ENCODE measurements at places on chromosomes 16 and 17.

DNA sequence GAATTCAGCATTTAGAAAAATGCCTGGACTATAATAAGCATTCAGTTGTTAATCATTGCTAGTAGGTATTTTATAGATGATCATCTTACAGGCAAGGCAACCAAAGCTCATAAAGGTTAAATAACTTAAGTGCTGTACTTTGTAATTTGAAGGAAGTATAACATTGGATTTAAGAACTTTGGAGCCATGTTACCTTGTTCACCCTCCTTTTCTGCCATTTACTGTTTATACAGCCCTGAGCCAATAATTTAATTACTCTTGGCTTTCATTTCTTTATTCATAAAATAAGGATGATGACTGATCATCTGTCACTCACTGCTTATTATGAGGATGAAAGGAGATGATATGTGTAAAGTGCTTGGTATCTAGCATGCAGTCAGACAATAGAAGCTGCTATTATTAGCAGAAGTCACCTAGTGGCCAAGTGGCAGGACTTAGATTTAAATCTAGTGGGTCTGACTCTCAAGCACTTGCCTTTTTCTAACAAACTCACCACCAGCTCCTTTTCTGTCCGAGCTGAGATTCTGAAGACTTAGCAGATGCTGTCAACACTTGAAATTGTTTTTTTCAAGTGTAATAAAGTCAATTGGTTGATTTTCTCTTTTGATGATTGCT, 18.3 kb upstream of the DDX52 start:
- DNase-seq: no peak

GRCh38 chr17:75950855-75951554, 10.2 kb upstream of the FBF1 start:
- DNase-seq: no peak

- DNase-seq: no peak
Measured at GRCh38 chr17:48219617-48220016, 112.1 kb downstream of the SNX11 start.

DNA sequence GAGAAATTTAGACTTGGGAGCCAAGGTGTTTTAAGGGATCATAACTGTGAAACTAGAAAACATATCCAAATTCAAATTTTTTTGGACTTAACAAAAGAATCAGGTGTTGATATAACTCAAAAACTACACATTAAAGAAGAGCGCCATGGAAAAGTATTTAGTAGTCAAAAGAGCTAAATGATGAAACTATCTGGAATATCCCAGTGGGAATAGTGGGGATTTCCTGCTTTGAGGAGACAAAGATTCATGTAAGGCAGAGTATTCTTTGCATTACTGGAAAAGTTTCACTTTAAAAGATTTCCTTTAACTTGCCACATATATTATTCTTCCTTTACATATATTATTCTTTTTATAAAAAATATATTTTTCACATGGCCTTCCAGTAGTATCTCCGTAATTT, 40.3 kb upstream of the VPS4A start:
- no peak for DNase-seq

DNA sequence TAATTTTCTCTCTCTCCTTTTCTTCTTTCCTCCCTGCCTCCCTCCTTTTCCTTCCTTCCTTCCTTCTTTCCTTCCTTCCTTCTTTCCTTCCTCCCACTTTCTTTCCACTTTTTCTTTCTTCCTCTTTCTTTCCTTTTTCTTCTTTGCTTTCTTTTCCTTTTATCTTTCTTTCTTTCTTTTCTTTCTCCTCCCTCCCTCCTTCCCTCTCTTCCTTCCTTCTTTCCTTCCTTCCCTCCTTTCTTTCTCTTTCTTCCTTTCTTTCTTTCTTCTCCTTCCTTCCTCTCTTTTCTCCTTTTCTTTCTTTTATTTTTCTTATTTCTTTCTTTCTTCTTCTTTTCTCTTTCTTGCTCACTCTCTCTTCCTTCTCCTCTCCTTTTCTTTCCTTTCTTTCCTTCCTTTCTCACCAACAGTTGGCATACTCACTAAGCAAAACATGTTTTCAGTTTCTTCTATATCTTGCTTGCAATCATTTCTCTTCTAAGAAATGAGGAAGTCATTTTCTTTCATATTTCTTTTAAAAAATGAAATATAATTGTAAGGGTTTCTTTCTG, 97.1 kb upstream of the MAF start:
- no peak for DNase-seq

DNA sequence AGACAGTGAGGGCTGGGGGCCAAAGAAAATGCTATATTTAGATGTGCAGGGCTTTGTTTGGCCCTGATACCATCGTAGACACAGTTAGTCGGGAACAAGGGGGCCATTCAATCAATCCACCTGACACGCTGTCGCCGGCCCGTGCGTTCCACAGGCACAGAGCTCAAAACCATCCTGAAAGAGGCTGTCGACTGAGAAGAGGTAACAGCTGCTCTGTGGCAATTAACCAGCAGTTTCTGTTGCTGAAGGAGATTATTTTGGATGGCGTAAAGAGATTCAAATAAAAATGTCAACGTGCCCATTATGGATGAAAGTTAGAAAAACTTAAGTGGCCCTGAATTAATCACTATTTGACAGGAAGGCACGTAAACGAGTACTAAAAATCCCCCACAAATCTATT, 276.2 kb upstream of the IRX5 start:
- DNase-seq: no peak

DNA sequence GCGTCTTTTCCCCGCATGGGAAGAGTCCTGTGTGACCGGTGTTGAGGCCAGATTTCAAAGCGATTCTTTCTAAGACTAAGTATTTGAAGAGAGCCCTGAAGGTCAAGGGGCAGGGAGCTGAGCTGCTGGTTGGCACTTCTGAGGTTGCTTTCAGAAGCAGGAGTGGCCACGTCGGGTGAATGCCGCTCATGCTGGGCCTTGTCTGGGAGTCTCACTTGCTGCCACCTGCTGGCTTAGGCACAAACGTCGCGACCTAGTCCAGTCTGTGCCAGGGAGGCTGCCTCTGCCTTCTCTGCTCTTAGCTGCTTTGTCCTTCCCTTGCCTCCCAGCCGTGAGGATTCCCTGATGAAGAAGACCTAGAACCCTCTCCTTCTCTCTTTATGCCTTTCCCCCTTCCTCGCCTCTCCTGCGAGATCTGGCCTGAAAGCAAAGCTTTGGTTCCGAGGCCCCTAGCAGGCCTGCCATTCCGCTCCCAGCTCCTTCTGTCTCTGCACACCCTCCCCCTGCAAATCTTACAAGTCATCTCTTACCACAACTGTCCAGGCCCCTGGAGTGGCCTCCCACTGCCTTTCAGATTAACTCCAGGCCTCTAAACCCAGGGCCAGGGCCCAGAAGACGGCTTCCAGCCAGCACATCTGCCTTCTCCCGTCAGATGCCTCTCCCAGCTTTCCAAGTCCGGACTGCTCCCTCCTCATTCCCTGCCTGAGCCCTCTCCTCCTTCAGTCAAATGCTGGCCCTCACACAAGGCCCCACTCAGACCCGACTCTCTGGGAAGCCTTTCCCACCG, 11.4 kb downstream of the CTNS start:
- DNase-seq: peak; percentile 64

DNA sequence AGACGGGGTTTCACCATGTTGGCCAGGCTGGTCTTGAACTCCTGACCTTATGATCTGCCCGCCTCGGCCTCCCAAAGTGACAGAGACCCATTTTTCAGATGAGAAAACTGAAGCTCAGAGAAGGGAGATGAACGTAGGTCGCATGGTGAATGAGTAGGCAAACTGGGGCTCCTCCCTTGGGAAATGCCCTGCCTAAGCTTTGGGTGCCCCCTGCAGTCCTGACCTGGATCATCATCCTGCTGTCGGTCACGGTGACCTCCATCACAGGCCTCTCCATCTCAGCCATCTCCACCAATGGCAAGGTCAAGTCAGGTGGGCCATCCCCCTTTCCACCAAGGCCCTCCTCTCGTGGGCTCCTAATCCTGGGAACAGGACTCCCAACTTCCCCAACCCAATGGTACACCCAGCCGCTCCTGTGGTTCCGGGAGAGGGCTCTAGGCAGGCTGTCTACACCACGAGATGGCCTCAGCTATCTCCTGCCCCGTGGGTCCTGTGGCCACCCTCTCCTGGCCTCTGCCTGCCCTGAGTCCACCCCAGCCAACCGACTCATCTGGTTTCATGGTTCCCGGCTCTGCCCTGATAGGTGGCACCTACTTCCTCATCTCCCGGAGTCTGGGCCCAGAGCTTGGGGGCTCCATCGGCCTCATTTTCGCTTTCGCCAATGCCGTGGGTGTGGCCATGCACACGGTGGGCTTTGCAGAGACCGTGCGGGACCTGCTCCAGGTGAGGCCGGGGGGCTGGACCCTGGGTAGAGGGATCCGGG, 4.7 kb downstream of the SLC12A3 start:
- no peak for DNase-seq

DNA sequence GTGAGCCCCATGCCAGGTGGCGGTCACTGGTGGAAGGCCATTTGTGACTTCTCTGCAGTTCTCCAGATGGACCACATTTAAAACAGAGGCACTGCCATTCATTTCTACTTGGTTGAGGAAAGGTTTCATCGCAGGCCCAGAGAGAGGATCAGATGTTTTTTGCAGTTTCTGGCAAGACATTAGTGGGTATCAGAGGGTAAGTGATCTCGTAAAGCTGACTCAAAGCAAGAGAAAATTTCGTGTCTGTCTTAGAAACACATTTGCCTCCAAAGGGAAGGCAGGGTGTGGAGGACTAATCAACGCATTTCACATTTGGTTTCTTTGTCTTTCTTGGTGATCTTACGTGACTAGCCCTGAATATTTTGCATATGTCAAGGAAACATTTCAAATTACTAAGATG, 81.8 kb downstream of the PRKCB start:
- DNase-seq: no peak

GRCh38 chr16:24771132-24771778, 41.8 kb downstream of the TNRC6A start:
- DNase-seq: no peak

DNA sequence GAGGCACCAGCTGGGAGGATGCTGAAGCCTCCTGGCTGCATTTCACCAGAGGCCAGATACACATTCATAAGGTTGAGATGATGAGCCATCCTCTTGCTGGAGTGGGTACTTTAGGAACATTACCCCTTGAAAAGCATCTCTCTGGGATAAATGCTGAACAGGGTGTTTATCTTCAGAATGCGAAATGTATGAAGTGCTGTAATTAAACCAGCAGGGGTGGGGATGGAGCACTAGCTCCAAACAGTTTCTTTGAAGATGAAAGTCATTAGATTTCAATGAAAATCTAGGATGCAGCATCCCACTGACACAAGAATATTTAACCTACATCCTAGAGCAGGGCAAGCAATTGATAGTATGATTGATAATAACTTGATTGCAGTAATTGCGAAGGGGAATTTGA, 158.1 kb downstream of the CYLD start:
- DNase-seq: no peak

GRCh38 chr16:56669005-56669839, at the start of gene MT1H:
MT1H (plus strand) TSS chr16:56669814; CDS start chr16:56669885, 71 bp downstream.
- DNase-seq: no peak

DNA sequence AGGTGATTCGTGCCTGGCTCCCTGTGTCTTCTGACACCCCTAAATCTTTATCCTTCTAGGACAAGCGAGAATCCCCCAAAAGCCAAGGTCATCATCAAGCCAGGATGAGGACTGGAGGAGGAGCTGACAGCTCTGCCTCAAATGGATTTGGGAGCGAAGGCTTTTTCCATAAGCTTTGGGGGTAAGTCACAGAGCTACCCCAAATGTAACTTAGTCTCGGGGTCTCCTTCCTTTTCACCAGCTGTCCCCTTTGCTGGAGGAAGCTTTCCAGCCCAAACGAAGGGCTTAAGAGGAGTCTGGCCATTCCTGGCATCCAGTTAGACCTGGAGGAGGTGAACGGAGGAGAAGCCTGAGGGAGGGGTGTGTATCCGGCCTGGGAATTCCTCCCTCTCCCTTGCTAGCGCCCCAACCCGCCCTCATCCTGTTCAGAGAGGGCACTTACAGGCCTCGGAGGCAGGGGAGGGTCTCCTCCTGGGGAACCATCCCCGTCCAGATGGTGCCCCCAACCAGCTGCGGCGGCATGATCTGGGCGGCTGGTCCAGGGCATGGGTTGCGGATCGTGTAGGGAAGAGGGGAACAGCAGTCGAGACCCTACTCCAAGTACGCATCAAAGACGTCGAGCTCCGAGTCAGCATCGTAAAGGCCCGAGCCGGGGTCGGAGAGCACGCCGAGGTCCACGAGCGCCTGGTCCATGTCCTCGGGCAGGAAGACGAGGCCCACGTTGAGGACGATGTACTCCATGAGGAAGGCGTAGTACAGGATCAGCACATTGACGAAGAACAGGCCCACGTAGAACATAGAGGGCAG, 938 bp downstream of the DEXI start:
- peak; percentile 17 for DNase-seq

GRCh38 chr16:59632276-59632855, 898.2 kb upstream of the GOT2 start:
- DNase-seq: no peak

All from hippocampal formation (tissue), 2 donors.